GF-D8 (cell line): ENCODE measurements at places on chromosomes 6 and 20.

DNA sequence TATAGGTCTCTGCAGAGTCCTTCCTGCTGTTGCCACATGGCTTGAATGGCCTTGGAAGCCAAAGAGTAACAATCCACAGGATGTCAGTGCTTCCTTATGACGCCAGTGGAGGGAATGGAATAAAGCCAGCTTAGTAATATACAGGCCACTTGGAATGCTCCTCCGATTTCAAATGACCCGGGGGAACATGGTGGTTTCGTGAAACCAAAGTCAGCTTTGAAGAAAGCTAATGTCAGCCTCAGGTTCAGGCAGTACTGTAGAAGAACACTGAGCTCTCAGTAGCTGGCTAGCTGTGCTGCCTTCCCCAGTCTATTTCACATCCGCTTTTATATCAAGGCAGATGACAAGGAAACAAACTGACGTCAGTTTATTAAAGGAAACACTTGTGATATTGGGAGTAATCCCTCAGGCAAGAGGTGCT is 189.1 kb downstream of the DTNBP1 start:
- DNase-seq = no peak

DNA sequence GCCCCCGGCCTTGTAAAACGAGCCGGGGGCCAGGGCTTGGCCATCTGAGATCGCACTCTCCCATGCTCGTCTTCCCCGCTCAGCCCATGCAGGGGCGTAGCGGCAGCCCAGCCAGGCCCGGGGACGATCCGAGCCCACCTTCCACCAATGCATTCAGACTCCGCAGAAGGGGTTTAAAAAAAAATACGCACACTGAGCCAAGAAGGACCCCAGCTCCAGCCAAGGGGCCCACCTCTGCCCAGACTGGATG is 320 bp downstream of the GSTA4 start:
- no peak for DNase-seq

DNA sequence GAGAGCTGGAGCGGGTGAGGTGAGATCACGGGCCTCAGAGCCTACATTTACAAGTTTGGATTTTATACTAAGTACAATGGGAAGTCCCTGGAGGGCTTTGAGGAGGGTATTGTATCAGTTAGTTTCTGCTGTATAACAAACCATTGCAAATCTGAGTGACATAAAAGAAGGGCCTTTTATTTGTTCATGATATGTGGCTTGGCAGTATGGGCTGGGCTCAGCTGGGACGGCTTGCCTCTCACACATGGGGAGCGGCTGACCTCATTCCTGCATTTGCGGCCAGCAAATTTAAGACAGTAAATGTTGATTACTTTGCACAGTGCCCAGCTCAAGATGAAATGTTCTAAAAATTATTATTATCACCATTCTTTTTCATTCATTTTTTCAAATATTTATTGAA is 21.7 kb downstream of the GDAP1L1 start:
- no peak for DNase-seq

- no peak for DNase-seq
Observed at GRCh38 chr20:17584689-17585088, 14.8 kb downstream of the DSTN start.
